ENCODE measurements at places on chromosomes 11 and 22.

DNA sequence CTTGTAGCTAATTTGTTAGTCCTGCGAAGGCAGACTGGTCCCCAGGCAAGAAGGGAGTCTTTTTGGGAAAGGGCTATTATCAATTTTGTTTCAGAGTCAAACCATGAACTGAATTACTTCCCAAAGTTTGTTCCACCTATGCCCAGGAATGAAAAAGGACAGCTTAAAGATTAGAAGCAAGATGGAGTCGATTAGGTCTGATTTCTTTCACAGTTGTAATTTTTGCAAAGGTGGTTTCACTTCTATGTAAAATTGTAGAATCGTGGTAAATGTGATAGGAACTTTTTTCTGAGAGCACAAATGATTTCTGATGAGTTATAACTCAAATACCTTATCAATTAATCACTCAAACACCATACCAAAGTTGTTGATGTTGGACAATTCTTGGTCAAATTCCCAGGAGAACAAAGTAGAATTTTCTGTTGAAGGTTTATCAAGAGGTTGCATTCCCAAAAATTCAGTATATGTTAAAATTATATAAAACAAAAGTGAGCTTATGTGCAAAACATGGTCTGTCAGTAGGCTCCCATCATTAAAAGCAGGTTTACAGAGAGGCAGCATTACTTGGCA is 2.9 kb upstream of the CTSC start:
- DNase-seq, result no peak

GRCh38 chr11:67732045-67732787 is 57.8 kb upstream of the ALDH3B2 start:
- DNase-seq, result no peak

DNA sequence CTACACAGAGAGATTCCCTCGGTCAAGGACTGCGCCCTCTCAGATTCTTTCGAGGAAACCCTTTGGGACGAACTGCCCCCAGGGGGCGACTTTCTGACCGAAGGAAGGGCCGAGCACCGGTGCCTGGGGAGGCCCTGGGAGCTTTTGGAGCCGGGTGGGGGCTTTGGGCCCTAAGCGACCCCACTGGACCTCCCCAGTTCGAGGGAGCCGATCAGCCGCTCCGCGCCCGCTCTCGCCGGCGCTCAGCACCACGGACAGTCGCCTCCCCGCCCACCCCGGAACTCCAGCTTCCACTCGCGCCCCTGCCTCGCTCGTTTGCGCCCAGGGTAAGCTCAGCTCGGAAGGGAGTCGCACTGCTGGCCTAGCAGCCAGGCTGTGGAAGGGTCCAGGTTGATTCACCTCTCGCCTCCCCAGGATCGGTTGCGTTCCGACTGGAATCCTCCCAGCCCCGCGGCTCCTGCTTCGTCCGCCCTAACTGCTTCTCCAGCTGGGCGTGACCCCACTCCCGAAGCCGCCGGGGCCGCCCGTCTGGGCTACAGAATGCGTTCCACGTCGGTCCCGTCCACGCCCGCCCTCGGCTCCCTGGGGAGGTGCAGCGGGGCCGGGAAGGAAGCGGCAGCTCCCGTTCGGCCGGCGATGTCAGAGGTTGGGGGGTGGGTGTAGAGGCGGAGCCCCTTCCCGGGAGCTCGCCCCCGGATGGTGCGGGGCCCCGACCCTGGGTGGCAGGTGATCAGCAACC is 428 bp downstream of the SCN3B start:
- peak; percentile 40 for DNase-seq

- DNase-seq, result no peak
Measured at GRCh38 chr22:19168088-19168890, 10.2 kb downstream of the SLC25A1 start.

DNA sequence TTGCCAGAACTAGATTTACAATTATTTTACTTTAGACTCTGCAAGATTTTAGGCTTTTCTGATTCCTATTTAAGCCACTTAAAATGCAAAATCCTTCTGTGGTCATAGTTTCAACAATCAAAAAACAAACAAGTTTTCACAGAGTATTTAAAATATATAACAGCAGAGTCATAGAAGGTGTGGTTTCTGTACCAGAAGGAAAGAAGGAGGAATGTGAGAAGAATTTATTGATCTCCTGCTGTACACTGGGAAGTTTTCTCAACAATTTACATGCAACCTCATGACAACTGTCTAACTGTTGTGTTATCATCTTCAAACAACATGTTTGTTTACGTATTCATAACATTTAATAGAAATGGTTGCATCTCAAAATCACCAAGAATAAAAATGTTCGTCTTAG is 102.3 kb upstream of the CEP126 start:
- DNase-seq, result no peak

DNA sequence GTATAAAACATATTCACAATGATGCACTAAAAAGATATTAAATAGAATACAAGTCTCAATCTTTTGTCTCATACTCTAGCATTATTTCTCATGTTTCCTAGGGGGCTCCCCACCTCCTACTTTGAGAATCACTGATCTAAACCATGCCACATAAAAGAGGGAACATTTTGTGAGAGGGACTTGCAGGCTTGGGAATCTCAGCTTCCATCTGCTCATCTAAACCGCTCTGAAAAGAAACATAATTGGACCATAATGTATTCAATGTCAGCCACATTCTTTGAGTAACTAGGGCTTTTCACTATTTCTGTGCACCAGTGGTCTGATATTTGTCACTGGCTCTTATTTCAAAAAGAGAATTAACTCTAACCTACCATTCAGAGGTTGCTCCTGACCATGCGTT is 6.4 kb upstream of the CSRP3 start:
- DNase-seq, result no peak

DNA sequence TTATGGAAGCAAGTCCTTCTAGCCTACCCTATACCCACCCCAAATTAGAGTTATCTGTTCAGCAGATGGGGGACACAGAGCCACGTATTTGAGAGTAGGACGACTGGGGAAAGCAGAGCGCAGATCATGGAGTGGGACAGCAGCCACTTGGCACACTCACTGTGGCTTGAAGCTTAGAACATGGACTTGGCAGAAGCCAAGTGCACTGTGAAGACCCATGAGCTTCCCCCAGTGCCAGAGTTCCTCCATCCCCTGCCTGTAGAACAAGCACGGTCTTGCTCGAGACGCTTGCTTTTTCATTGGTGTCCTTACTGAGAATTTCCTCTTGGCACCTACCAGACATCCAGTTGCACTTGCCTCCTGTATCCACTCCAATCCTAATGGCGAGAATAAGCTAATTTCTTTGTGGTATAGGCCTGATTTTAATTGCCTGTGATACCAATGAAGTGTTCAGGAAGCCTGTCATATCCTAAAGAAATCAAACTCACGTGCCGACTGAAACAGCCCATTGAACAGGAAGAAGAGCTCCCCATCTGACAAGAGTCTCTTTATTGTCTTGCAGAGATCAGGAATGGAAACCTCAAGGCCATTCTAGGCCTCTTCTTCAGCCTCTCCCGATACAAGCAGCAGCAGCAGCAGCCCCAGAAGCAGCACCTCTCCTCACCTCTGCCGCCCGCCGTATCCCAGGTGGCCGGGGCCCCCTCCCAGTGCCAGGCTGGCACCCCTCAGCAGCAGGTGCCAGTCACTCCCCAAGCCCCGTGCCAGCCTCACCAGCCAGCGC is 166.9 kb downstream of the NAV2 start:
- DNase-seq, result no peak

GRCh38 chr22:36385491-36386350 is 2.0 kb downstream of the MYH9 start:
- DNase-seq, result no peak

DNA sequence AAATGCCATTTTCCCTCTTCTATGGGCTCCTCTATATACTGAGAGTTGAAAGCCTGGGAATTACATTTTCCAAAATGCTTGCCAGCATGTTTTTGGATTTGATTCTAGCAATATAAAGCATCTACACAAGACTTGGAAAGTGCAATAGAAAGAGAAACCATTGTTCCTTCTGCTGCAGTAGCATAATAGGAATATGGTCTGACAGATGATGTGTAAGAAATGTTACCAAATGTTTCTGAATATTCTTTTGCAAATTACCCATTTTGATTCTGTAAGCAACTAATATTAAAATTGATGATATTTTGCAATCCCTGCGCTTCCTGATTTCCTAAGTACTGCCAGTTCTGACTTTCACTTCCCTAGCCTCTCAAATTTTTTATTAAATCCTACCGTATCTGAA is 61.6 kb downstream of the CASP12 start:
- DNase-seq, result no peak

GRCh38 chr11:23021287-23021863 is 161.1 kb upstream of the CCDC179 start:
- DNase-seq, result no peak

Measured in activated CD4-positive, CD25-positive, alpha-beta regulatory T cell treated with anti-CD3 and anti-CD28 coated beads, Interleukin-2, amount 50 U/mL, for 72 hours (primary cell).